ENCODE measurements at places on chromosomes 4 and X.

GRCh38 chr4:108149588-108150380 lies 18.9 kb downstream of the LEF1 start:
- DNase-seq = no peak

GRCh38 chr4:34280131-34280530 lies 1964.2 kb downstream of the ARAP2 start:
- no peak for DNase-seq

- no peak for DNase-seq
Observed at GRCh38 chr4:173195109-173195508, 26.5 kb downstream of the GALNT7 start.

DNA sequence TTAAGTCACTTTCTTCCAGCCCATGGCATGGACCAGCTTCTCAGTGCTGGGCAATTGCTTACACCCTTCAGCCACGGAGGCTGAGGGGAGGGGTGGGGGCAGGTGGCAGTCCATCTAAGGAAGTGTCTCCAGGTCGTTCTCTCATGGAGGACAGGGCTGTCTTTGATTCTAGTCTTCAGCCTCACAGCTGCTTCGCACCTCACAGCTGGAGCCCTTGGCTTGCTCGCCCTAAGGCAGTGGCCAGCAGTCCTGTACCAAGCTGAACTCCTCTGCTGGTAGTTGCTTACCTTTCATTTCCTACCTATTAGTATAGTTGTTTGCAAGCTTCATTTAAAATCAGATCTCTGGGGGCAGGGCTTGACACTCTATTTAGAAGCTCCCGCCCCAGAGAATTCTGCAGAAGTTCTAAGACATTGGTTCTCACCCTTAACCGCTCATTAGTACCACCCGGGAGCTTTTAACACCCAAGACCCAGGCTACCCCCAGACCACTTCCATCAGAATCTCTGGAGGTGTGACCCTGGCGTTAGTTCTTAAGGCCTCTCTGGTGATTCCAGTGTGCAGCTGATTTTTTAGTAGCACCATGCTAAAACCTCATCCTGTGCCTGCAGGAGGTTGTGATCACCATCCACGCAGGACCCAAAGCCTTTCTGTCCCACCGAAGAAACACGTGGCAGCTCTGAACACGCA lies 386.8 kb downstream of the UNC5C start:
- no peak for DNase-seq

DNA sequence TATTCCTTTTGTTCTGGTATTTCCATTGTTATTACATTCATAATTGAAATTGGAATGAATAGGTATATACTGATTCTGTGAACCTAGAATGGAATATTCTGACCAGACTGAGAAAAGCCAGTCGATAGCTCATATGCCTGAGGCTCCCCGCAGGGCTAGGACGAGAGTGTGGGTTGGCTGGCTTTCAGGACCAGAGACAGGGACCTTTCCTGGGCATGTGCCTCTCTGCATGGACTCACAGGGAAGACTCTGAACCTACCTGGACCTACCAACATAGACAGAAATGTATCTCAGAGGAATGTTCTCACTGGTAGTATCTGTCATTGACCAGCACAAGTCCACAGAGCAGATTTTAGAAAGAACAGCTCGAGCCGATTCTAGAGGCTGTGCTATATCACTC lies 214.6 kb downstream of the FRMPD4 start:
- no peak for DNase-seq

GRCh38 chr4:8644966-8645752 lies 52.6 kb downstream of the CPZ start:
- DNase-seq = no peak

GRCh38 chrX:43604753-43605152 lies 51.3 kb upstream of the MAOA start:
- DNase-seq = no peak

DNA sequence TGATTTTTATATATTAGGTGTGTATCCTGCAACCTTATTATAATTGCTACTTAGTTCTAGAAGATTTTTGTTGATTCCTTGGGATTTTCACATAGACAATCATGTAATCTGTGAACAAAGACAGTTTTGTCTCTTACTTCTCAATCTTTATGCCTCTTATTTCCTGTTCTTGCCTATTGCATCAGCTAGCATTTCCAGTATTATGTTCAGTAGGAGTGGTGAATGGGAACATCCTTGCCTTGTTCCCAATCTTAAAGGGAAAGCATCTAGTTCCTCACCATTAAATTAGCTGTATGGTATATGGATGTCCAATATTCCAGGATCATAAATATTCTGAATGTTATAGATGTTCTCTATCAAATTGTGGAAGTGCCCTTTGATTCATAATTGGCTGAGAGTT lies 41.8 kb downstream of the AWAT2 start:
- no peak for DNase-seq

GRCh38 chr4:20760053-20760452 lies 59.8 kb downstream of the PACRGL start:
- no peak for DNase-seq

- DNase-seq = peak; percentile 32
Observed at GRCh38 chr4:41887821-41888686, 47.2 kb upstream of the TMEM33 start.

GRCh38 chr4:74263551-74263950 lies 44.7 kb upstream of the EPGN start:
- no peak for DNase-seq

- DNase-seq = no peak
Observed at GRCh38 chrX:78383594-78383993, 56.2 kb upstream of the CYSLTR1 start.

DNA sequence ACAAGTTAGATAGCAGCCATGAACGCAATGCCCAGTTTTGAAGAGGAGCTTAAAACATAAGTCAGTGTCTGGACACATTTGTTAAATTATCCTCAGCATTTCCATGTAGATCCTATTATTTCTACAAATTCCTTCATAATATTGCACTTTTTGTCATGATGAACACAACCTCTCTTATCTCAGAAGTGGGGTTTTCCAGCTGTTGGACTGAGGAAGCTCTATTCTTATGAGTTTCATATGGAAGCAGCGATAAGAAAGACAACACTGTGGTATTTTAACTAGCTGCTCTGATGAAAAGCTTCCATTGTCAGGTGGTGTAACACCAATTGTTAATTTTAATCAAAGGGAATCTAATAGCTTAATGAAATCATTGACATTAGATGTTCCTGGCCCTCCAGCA lies 308.7 kb downstream of the GBA3 start:
- DNase-seq = no peak

GRCh38 chrX:115988825-115989224 lies 181.7 kb upstream of the AGTR2 start:
- DNase-seq = no peak

DNA sequence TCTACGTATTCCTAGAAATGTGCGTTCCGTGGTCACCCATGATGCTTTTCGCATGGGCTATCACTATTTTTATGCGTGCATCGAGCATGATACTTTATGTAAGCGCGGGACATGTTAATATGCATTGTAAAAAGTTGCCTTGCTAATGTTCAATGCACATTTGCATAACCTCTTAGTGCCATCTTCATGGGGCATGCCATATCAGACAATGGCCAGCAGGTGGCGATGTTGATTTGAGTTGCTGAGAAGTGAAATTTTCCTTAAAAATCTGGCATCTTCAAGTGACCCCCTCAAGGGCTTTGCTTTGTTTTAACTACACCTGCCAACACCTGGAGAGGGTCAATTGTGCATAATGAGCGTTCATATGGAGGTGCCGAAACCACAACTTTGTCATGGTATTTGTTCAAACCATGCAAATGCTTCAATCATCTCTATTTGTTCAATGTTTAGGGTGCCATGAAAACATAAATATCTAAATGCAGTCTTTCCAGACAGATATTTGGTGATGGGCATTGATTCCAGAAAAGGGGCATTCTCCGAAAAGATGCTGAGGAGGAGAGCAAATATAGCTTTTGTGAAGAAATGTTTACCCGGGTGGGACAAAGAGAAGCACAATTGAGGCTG lies 833.9 kb upstream of the PRKX start:
- DNase-seq = no peak

GRCh38 chr4:154126276-154126675 lies 337.4 kb upstream of the SFRP2 start:
- DNase-seq = no peak

DNA sequence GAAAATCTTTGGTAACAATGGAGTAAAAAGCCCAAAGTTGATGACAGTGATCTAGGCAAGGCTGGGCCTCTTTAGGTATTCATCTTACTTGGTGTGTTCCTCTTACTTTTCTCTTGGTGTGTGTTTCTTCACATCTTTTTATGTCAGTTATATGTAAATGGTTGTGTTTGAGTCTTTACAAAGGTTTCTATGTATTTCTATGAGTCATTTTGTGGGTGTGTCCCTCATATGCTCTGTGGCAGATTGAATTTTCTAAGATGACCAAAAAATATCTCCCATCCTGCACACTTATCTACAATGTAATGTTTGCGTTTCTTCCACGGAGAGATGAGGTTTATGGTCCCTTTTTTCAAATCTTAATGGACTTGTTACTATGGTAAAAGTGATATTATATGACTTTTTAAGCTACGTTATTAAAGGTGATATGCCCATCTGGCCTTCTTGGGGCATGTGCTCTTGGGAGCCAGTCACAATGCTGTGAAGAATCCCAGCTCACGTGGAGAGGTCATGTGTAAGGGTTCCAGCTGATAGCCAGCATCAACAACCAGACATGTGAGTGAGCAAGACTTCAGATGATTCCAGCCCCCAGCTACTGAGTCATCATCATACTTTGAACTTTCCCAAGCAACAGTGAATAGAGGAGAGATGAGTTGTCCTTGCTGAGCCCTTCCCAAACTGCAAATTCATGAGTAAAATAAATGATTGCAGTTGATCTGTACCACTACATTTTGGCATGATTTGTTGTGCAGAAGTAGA lies 126.9 kb downstream of the CBLL2 start:
- no peak for DNase-seq

DNA sequence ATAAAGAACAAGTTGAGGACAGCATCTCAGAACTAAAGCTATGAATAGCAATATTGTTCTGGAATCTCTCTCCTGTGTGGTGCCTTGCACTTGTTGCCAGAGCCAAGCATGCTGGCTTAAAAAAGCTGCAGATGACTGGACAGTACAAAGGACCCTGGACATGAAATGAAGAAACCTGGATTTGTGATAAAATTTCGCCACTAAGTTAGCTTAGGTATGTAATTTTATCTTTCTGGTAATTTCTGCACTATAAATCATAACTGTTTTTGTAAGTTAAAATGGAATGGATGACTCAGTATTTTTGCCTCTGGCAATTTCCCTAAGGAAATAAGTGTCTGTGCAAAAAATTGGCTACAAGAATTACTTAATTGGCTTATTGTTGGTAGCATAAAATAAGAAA lies 317.2 kb downstream of the CAMK2D start:
- DNase-seq = no peak

- no peak for DNase-seq
Observed at GRCh38 chr4:169256101-169256612, 14.6 kb downstream of the SH3RF1 start.

DNA sequence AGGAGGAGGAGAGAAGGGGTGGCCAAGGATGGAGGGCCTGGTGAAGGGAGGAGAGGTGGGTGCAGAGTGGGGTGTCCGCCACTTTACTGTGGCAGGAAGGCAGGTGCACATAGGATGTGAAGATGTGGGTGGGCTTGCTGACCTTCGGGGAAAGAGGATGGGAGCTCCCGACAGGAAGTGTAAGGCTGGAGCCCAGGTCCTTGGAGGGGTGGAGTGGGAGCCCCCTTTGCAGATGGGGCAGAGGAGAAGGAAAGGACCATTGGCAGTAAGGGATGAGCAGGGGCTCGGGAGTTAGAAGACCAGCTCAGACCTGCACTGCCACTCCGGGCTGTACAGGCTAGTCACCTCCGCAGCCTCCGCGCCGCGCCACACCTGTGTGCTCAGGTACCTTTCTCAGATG lies 89.5 kb downstream of the EVC start:
- DNase-seq = no peak

DNA sequence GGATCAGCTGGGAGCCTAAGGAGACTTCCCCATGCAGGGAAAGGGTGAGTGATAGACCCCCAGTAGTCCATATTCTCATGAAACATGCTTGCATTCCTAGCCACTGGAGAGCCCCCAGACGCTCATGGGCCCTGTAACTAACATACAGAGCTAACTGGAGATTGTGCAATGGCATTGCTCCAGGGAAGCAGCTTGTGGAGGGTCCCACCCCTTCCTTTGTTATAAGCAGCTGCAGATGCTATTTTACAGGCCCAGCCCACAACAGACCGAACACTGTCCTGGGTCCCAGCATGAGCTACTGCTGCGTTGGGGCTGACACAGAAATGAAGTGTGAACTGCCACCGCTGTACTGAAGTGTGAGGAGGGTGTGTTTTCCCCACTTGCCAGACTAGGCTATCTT lies 1465.7 kb upstream of the DIAPH2 start:
- no peak for DNase-seq

- DNase-seq = no peak
Observed at GRCh38 chr4:132214519-132214918, 934.6 kb upstream of the PCDH10 start.

- no peak for DNase-seq
Observed at GRCh38 chr4:56060036-56060435, 111.3 kb downstream of the CEP135 start.

DNA sequence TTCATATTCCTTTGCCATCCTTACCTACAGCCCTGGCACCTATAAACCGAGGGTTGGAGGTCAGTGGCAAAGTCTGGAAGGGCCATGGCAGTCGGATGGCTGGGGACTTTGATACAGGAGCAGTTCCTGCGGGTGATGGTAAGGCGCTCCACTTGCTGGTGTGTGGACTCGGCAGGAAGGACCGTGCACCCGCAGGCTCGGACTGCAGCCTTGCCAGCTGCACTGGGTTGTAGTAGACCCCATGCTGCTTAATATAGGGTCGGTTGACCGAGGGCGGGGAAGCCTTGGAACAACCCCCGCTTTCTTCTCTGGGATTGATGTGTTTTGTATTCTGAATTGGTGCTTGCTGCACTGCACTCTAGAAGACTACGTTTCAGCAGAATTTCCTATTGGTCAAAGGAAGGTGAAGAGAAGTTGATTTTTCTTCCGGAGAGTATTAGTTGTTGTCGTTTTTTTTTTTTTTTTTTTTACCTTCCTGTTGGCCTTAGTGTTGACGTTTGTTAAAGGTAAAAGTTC lies 638 bp downstream of the BLTP1 start:
- peak; percentile 9 for DNase-seq

DNA sequence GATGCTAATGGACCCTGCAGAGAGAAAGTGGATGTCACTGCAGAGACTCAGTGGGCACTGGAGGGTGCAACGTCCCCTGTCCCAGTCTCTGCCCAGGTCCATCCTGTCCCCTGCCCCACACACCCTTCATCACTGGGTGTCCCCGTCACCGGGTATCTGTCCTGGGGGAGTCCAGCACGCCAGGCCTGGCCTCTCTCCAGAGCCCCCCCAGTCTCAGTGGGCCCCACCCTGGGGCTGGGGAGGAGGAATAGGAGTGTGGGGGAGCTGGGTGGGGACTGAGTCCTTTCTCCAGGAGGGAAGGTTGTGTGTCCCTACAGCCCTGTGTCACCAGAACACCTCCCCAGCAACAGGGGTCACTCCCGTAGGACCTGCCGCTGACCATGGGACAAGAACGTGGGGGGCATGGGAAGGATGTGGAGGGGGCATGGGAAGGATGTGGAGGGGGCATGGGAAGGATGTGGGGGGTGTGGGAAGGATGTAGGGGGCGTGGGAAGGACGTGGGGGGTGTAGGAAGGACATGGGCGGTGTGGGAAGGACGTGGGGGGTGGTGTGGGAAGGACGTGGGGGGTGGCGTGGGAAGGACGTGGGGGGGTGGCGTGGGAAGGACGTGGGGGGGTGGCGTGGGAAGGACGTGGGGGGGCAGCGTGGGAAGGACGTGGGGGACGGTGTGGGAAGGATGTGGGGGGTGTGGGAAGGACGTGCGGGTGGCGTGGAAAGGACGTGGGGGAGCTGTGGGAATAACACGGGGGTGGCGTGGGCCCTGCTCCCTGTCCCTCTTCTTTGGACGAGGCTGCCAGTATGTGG lies 21.0 kb upstream of the SPON2 start:
- DNase-seq = no peak
